Neural progenitor cell (in vitro differentiated cells): ENCODE measurements at places on chromosomes 6 and 20. TPM values are rescaled to one million over a fixed set of nuclear protein-coding genes. Genes with fewer than 3 reads are reported as not detected.

Gene ANKRD6
- 36.3 and 45.0 TPM in 2 replicates for total RNA-seq

Gene PRR18
- 0.13 and 0.40 TPM in 2 replicates for total RNA-seq

DNA sequence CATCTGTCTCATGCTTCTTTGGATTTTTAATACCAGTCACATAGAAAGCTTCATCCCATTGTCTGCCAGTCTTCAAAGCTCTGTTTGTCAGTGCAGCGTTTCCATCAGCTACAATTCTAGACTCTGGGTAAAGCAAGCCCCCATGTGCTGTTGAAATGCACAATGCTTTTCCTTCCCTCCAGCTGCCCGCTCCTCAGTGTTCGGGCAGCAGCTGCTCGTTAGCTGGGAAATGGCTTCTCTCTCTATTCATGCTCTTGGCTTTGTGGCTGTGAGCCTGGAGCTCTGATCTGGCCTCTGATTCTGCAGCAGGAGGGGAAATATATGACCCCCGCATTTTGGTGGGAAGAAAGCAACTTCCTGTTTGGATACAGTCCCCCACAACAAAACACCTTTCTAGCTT is 213.0 kb upstream of the CDYL start:
- DNase-seq, result no peak

DNA sequence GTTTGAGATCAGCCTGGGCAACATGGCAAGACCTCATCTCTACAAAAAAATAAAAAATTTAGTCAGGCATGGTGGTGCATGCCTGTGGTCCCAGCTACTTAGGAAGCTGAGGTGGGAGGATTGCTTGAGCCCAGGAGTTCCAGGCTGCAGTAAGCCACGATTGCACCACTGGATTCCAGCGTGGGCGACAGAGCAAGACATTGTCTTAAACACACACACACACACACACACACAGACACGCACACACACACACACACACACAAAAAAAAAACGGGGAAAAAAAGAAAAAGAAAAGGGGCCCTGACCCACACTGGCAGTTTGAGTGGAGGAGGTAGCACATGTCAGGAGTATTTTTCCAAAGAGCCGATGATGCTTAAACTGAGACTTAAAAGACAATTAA is 122.2 kb downstream of the AFG1L start:
- DNase-seq, result no peak

- DNase-seq, result peak; percentile 70
These were observed 58.2 kb downstream of the TRIM27 start for GRCh38 chr6:28865401-28866204.
